Hematopoietic multipotent progenitor cell treated with erythropoietin and hydrocortisone succinate and interleukin-3 and kit ligand, for 8 days (in vitro differentiated cells): ENCODE measurements at places on chromosomes 11 and 22.

DNA sequence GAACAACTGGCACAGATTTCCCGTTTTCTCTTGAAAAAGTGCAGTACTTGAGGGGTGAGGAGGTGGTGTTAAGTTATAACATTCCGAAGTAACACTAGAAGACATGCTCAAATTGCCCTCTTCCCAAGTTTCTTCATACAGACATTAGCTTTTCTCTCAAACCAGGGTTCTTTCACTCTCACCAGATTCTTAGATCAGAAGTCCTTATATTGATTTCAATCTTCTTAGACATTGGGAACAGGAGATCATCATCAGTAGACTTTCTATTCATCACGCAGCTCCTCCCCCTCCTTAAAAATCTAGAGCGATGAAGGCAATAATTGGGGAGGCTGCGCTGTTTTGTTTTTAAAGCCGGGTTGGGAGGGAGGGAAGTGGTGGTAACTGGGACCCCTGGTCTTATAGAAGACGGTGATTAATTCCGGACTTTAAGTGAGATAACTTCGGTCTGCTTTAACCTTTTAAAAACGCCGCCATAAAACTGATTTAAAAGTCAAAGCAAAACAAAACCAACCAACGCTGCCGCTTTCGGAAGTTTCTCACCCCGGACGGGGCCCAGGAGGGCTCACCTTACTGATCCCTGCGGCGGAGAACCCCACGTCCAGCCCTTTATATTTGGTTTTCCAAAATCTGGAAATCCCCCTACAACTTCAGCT, 665 bp downstream of the USP28 start:
- DNase-seq: peak; percentile 12

- DNase-seq: no peak
Observed at GRCh38 chr22:44316393-44317122, 3.8 kb upstream of the SHISAL1 start.

- DNase-seq: no peak
Observed at GRCh38 chr11:15836795-15837194, 519.6 kb downstream of the SOX6 start.

GRCh38 chr11:109033627-109034338, 368.9 kb downstream of the DDX10 start:
- DNase-seq: no peak

DNA sequence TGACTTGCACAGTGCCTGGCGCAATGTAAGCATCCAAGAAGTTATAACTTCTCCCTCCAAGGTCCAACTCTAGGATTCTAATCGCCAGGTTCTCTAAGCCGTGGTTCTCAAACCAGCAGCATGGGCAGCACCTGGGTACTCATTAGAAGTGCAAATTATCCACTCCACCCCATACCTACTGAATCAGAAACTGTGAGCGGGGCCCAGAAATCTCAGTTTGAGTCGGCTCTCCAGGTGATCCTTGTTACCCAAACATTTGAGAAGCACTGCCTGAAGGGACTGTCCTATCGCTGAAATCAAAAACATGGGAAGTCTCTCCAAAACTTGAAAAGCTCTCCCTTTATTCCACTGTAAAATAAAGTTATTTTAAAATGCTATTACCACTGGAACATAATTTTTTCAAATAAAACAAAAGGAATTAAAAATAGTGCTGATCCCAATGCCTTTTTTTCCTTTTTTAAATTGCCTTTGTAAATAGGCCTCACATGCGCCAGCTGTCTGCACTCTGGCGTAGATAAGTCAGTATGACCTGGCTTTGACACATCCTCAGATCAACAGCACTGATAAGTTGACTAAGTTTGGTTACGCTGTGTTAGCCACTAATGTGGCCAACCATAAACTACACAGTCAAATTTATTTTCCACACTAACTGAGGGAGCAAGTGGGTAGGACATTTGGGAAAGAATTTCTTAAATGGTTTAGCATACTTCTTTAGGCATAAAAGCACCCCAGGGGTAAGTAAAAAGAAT, 8.4 kb upstream of the CTR9 start:
- peak; percentile 75 for DNase-seq

GRCh38 chr11:115324581-115325432, 179.4 kb downstream of the CADM1 start:
- DNase-seq: peak; percentile 46

DNA sequence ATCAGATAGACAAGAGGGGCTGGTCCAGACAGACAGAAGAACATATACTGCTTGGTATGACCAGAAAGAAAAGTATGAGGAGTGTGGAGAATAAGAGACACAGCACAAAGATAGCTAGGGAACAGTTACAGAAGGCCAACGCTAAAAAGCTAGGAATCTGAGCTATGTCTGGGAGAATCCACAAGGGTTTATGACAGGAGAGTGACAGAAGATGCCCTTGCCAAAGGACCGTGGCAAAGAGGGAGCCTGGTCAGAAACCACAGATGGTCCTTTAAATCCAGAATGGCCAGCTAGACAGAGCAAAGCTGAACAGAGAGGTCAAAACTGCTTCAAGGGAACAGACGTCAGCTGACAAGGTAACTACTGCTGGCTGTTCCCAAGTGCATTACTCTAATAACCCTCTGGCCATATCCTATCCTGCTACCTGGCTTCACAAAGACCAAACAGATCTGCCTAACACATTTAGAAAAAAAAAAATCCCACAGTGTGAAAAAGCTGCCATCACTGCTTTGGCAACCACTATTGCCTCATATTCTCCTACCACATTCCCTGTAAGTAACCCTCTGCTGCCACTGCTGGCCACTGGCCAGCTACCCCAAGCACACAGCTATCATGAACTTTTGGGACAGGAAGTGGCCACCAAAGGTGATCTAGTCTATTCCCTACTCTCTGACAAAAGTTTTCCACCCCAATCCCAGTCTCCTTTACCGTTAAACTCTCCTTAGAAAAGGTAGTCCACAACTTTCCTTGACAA, 7.3 kb downstream of the SERGEF start:
- DNase-seq: no peak

DNA sequence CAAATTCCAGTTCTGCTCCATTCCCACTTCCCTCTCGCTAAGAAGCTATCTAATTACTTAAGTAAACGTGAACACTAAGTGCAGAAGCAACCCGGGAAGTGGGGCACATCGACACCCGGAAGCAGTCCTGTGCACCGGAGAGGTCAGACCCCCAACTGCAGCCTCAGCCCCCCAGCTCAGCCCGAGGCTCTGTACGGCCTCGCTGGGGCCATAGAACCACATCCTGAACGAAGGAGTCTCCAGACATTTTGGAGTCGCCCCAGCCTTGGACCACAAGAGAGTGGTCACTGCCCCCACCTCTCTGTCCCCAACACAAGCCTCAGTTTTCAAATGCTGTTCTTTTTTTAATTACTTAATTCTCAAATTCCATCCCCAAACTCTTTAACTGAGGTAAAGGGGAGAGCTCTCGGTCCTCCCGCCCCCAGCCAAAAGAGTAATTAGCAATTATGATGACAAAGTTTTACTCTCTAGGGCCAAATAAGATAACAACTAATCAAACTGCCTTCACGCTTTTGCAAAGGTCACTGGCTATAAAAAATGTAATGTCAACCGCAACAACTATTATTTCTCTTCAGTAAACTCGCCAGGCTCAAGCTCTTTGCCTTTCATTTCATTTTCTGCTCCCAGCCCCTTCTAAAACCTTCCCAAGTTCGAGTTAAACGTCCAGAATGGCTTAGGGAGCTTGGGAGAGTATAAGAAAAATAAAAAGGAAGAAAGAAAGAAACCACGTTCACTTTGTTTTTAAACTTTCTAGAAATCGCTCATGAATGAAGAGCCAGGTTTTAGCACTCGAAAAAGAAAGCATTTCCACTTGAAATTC, 2.2 kb downstream of the PAX6 start:
- no peak for DNase-seq

GRCh38 chr22:42021571-42021970, 23.0 kb downstream of the WBP2NL start:
- no peak for DNase-seq

DNA sequence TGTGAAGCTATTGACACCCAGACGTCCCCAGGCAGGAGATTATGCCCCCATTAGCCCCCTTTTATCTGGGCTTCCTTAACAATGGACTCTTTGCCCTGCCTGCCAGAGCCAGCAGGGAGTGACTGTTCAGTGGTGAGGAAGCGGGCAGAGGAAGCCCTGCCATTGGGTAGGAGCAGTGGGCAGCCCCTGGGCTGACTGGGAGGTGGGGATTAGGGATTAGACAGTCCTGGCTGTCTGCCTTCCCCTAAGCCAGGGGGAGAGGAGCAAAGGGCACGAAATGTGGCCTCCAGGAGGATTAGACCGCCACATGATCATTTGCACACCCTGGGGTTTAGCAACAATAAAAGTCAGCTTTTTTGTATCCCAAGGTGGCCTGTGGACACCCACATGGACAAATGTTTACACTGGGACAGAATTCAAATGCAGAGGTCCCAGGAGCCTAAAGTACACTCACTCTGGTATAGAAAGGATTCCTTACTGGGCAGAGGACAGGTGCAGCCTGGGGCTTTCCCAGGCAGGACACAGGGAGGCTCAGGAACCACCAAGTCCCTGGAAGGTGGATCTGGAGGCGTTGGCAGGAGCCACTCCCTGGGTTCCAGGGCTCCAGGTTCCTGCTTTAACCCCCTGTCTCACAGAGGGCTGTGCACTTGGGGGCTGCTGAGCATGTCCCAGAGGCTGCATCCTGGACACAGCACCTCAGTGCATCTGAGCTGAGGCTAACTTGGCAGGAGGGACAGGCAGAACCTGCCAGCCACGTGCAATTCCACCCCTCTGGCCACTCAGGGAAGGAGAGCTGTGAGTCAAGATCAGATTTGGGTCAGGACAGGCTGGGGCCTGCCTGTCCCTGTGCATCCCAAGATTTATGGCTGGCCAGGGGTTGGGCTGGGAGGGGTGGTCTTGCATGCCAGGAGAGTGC, 2.1 kb downstream of the PNPLA3 start:
- no peak for DNase-seq

- DNase-seq: no peak
Observed at GRCh38 chr11:112057170-112057569, 16.6 kb downstream of the PIH1D2 start.

DNA sequence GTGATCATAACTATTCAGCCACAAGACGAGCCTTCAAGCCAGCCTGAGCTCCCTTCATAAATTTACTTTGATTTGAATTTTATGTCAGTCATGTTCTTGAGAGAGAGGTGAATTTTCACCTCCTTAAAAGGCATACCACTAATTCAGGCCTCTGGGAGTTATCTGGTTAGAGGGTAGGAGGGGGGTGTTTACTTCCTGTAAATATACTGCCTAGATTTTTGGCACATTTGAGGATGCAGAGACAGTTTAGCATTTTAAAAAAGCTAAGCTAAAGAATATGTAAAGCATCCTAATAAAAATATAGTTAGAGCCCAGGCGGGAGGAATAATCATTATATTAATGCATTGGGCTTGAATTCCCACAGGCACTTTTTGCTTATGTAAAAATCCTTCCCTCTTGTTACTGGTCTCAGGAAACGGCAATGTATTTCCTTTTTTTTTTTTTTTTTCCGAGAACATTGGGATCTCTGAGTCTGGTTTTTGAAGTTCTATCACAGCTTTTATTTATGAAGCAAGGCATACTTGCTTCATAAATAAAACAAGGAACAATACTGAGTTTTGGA, 116.5 kb downstream of the CSNK2A3 start:
- DNase-seq: no peak

GRCh38 chr11:125370561-125371389, 125.3 kb downstream of the FEZ1 start:
- DNase-seq: no peak

- no peak for DNase-seq
Observed at GRCh38 chr11:562046-562645, 1.4 kb downstream of the RASSF7 start.

- no peak for DNase-seq
Observed at GRCh38 chr11:76801225-76801624, 18.1 kb downstream of the TSKU start.

GRCh38 chr11:70191495-70192140, 11.5 kb upstream of the FADD start:
- DNase-seq: peak; percentile 63

DNA sequence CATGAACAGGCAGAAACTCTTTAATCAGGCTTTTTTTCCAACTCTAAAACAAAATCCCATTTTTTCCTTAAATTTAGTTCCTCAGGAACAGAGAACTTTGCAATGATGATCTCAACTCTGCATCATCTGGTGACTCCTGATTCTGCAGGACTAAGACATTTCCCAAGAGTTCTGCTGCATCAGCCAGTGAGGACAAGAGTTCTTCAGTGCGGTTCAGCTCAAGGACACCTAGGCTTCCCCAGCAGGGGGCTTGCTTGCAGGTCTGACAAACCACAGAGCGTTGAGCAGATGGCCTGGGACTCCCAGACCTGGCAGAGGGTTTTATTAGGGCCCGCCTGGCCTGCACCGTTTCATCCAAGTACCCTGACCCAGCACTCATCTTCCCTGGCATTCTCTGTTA, 6.4 kb downstream of the CDCA5 start:
- no peak for DNase-seq

- DNase-seq: no peak
Observed at GRCh38 chr22:40482886-40483285, 112.5 kb downstream of the SGSM3 start.

GRCh38 chr22:45009606-45010531, at the start of gene PHF21B:
TSS of gene PHF21B (minus strand) at chr22:45010005. CDS start at chr22:45009549, 456 bp downstream.
- no peak for DNase-seq

- DNase-seq: no peak
Observed at GRCh38 chr11:95165638-95166037, 65.4 kb downstream of the SESN3 start.

DNA sequence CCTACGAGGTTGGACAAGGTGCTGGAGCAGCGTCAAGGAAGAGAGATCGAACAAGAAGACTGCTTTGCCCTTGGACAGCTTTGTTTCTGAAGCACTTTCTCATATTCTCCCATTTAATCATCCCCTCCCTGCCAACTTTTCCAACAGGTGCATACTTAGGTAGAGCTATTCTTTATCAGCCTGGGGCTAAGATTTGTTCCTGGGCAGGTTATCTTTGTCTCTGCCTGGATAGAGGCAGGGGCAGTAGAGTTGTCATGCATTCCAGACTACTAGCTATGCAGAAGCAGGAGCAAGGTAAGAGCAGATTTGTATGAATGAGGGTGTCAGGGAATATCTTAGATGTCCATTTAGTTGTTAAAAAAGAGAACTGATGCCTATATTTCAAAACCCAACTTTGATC, 82.3 kb downstream of the PTPRJ start:
- no peak for DNase-seq

DNA sequence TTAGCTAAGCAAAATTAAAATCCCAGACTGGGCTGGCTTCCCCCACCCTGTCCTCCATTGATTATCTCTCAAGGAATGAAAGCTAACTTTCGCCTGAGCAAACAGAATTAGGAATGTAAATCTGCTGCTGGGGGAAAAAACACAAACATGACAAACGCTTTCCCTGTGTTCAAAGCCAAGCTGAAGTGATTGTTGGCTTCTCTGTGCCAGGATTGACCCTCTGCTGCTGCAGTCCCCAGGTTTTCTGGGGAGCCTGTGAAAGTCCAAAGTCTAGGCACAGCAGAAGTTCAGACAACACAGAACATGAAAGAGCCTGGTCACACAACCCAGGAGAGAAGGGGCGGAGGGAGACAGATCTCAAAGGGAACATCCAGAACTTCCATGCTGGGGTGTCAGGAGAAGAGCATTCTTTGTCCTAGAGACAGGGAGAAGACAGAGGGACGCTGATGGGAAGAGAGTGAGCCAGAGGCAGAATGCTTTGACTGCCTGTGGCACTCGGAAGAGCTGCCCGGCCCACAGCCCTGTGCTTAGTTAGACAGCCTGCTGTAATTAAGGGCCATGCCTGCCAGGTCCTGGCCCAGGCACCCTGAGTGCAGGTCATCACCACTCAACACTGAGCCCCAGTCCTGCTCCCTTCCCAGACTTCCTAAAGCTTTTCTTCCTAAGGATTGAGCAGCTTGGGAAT, 6.9 kb downstream of the PATZ1 start:
- no peak for DNase-seq

- no peak for DNase-seq
Observed at GRCh38 chr11:19952116-19952605, 208.1 kb downstream of the DBX1 start.

- DNase-seq: no peak
Observed at GRCh38 chr11:124745270-124745834, 5.6 kb downstream of the NRGN start.
